ENCODE measurements at places on chromosomes 7 and 10. TPM values are rescaled to one million over a fixed set of nuclear protein-coding genes. Genes with fewer than 3 reads are reported as not detected.

Gene SEC23IP
- 42.5 TPM for total RNA-seq

Gene TUBAL3
- not detected for total RNA-seq

Gene SCIN
- total RNA-seq = 0.43 TPM

Gene NKX6-2
- not detected for total RNA-seq

Gene FAM237B
- total RNA-seq = not detected

Gene FRG2B
- total RNA-seq = not detected
